Fibroblast of mammary gland (primary cell): ENCODE measurements at places on chromosomes 12 and 14.

DNA sequence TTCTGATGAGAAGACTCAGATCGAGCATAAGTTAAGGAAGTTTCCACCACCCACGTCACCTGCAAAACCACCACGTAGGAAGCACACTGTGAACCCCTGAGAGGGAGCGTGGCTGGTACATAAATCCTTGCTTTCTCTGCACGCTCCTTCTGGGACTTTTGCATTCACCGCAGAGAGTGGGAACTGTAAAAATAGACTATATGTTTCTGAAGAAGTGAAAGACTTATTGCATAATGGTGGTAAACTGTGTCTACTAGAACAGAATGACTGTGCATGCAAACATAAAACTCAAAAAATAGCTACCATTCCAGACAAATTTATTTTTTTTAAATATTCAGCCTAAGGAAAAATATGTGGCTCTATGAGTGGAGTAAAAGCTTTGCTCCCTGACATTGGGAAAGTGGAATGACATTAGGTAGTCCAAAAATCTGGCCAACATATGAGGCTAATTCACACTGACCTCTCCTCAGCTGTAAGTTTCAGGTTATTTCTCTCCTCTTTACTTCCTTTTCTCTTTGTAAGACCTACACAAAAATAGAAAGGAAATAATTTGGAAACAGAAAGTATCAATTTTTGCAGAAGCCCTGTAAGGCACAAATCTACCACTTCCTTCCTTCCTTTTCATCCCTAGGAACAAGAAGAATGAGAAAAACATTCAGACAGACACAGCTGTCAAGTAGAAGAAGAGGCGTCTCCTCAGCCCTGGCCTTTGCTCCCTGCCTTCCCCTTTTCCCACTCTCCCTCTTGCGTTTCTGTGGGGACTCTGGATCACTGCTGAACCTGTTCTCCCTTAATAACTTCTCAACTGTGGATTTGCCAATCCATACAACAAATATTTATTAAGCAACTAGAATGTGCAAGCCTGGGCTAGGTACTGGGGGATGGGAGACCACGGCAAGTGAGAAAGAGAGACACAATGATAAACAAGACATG lies 264.3 kb upstream of the FOXN3 start:
- no peak for DNase-seq

- DNase-seq: no peak
Measured at GRCh38 chr14:80239631-80240030, 28.3 kb upstream of the DIO2 start.

DNA sequence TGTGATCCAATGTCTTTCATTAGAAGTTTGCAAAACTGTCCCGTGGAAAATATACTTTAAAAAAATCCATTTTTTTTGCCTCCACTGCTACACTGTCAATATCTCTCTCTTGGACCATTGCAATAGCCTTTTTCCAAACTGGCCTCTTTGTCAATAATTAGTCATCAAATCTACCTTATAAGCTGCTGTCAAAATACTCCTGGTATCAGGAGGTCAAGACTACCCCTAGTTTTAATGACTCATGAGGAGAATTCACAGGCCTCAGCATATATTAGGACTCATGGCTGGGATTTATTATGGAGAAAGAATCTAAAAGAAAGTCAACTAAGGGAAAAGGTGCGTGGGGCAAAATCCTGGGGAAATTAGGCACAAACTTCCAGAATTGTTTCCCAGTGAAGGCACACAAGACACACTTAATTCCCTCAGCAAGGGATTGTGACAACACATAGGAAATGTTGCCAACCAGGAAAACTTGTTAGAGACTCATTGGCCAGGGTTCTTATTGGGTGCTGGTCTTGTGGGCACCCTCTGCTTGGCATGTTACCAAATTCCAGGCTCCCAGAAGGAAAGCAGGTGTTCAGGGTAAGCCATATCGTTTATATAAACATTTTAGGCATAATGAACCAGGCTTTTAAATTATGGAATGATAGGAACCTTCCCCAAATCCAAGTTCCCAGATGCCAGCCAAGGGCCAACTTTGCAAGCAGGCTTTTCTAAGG lies 56.1 kb downstream of the TMEM117 start:
- peak; percentile 23 for DNase-seq

DNA sequence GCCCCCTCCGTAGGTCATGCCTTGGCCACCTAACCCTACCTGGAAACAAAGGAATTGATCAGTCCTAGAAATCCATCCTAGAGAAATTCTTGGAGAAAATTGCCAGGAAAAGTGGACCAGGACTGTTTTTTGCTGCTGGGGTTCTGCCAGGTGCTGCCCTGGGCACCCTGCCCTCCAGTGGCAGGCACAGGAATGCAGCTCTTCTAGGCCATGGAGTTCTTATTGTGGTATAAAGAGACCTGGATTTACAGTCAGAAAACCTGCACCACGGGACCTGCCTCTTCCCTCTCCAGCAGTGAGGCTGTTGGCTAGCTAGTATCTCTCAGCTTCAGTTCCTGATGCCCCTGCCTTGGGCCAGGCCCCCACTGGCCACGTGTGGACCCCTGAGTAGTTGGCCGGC lies 59.7 kb downstream of the SLC24A4 start:
- no peak for DNase-seq

DNA sequence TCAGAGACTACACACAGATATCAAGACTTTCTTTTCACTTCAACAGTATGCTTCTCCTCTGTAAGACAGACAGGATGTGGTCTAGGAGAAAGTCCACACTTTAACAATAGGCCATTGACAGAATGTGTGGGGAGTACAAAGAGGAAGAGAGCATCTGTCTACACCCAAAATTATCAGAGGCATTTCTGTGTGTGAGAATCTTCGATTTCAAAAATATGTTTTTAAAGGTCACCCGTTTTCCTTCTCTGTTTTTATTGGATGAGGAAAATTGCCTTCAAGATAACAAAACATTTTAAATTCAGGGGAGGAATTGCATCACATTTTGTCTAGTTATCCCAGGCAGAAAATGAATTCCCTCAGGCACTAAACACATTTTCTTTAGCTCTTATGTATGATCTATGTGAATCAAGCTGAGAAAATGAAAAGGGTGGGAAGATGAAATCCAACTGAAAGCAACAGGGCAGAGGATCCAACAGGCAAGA lies 16.4 kb downstream of the NAV3 start:
- DNase-seq: peak; percentile 34

GRCh38 chr14:69931960-69932359 lies 52.7 kb downstream of the SMOC1 start:
- DNase-seq: no peak

DNA sequence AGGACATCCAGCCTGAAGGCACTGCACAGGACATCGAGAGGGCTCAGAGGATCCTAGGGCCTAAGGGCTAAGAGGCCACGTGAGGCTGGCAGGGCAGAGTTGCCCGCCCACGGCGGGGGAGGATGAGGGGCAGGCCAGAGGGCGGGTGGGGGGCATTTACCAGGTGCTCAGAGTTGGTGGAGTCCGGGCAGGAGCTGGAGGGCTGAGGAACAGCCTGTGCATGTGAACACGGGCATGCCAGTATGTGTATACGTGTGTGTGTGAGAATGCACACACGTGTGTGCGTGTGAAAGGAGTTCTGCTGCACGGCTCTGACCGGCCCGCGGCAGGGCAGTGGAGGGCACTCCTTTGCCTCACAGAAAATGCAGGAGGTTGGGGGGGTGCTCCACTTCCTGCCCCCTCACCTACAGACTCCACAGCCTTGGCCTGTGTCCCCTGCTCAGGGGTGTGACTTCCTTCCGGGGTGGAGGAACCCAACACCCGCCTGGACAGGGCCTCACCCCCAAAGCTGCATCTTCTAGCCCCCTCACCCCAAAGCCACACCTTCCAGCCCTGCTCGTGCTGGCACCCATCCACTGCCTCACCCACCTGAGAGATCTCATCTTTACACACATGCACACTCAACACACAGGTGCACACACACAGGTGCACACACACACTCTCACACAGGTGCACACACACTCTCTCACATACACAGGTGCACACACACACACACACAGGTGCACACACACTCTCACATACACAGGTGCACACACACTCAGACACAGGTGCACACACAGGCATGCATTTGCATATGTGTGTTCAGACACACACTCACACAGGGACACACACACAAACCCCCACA lies 11.8 kb upstream of the GPR132 start:
- DNase-seq: no peak

DNA sequence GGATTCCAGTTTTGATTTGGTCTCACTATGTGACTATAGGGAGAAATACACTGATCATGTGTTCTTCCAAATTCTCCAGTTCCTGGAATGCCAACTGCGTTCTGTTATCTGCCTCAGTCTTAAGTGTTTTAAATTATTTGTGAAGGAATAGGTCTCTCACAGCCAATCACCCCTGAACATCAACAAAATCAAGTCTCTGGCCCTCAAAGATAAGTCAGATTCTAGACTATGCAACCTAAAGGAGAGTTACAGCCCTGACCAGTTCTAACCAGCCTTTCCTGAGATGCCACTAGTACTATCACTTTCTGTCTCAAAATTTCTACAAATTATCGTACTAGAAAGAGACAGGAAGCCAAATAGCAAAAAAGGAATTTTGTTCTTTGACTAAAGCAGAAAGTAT lies 22.3 kb downstream of the ZFC3H1 start:
- DNase-seq: no peak

GRCh38 chr14:53655080-53655785 lies 301.4 kb downstream of the BMP4 start:
- no peak for DNase-seq

DNA sequence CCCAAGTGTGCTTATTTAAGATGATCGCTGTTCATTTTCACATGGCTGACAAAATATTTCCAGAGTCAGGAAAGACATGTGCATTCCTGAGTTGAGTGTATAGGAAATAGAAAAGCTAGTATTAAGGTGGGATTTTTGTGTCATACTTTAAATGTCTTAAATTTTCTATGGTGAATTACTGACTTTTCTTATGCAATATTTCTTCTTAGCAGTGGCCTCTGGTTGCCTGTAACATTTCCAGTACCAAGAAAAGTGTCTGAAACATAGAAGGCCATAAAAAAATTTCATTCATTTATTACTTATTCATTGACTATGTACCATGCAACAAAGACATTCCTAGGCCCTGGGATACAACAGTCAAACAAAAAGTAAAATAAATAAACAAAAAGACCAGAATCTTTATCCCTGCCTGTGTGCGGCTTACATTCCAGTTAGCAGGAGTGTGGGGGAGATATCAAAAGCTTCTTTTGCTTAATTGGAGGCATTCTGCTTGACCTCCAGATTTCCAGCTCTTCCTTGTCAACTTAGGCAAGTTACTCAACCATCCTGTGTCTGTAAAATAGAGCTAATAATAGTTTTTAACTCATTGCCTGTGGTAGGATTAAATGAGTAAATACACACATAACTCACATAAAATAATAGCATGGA lies 216.3 kb upstream of the FLRT2 start:
- DNase-seq: no peak

DNA sequence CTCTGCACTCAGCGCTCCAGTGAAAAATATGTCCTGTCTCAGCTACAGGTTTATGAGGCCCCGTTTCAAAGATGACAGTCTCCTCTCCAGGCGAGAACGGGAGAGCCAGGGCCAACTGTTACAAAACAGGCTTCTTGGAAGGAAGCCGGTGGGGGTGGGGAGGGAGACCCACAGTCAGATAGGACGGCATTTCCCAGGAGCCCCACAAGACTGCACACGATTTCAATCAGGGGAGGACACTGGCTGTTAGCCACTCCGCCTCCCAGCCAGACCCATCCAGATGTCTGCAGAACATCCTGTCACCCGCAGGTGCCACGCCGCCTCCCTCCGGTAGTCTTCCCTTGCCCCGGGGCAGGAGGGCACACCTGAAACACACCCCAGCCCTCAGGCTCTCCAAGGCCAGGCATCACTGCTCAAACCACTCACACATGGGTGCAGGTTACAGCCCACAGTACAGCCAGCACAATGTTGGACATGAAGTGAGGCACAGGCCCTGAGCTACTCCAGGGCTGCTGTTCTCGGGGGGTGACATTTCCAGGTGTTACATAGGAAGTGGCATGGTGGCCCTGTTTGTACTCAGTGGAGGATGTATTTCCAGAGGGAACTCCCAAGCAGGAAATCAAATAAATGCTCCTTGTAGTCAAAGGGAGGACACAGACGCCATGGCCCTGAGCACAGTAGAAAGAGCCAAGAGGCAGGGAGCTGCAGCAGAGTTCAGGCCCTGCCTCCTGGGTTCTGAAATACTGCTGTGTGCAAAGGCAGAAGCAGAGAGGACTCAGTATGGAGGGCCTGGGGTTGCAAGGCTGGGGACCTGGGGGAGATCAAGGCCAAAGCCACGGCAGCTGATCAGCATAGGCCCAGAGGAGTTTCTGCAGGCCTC lies 138.1 kb downstream of the BCL11B start:
- no peak for DNase-seq

- no peak for DNase-seq
Measured at GRCh38 chr12:109698820-109699219, 14.8 kb upstream of the FAM222A start.

DNA sequence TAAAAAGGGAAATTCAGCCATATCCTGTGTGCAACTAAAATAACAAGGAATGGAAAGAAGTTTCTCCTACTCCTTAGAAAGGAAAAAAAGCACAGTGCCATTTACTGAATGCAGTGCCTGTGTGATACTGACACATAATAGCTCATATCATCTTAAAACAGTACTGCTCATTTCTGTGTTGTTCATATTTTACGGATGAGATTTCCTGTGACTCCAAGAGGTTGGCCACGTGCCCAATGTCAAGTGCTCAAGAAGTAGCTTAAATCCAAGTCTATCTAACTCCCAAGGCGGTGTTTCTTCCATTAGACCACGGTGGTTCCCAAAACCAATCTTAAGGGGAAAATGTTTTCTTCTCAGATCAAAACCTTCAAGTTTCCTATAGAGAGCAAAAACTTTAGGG lies 20.0 kb downstream of the MAP3K9 start:
- DNase-seq: peak; percentile 53
